Heart right ventricle (tissue), 16 donors: ENCODE measurements at places on chromosomes 5 and 9. TPM values are rescaled to one million over a fixed set of nuclear protein-coding genes. Genes with fewer than 3 reads are reported as not detected.

GRCh38 chr9:22052376-22052945 is 43.4 kb upstream of the CDKN2B start:
- no peak for DNase-seq

DNA sequence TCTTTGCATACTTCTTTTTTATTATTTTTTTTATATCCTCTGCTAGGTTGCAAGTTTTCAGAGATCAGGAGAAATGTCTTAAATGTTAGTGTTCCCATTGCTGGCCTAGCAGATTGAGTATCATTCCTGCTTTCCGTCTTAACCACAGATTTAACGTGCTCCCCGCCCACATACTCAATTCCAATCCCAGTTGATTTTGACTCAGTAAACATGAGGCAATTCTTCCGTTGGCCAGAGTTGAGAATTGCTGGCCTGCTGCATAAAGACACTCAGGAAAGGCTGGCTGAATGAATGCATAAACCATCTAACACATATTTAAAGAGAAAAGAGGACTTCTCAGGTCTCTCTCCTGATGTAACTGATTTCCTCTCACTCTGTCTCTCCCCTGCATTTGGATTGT is 46.8 kb upstream of the PLPP6 start:
- DNase-seq = no peak

DNA sequence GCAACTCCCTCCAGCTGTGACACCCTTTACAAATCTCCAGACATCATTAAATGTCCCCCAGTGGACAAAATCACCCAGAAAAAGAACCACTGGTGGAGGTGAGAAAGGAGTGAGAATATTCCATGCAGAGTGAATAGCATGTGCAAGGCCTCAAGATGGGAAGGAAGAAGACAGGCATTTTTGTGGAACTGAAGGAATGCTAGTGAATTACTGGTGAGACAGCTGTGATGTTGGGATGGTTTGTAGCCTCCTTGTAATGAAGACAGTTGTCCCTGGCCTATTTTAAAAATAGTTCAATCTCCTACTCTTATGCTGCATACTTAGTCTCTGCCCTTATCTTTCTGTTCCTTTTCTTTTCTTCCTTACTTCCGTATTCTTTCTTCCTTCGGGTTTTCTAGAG is 124.9 kb upstream of the RPS23 start:
- no peak for DNase-seq

The SMIM33 gene
- not detected for polyA plus RNA-seq

The AQP3 gene
- polyA plus RNA-seq = 9.2 TPM

The SELENOP gene
- polyA plus RNA-seq = 45.9 TPM

The MARCOL gene
- not detected for polyA plus RNA-seq

DNA sequence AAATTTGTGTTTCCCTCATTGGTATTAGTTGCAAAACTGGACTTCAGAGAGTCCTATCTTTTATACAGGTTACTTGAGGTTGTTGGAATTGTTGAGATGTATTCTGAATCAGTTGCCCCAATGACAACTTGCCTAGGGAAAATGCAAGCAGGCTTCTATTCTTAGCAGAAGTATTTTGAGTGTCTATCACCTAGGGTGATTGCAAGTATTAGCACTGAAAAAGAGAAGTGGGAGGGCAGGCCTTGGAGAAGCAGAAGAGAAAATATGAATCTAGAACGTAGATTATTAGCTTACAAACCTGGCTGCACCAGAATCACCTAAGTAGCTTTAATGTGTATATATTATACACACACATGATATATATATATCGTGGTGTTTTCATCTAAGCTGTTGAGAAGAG is 43.2 kb downstream of the ADAMTS12 start:
- DNase-seq = no peak

The TMC1 gene
- polyA plus RNA-seq = not detected

GRCh38 chr5:92942762-92943161 is 638.3 kb downstream of the NR2F1-AS1 start:
- DNase-seq = no peak

GRCh38 chr9:126093771-126094170 is 232.9 kb upstream of the MVB12B start:
- DNase-seq = no peak

DNA sequence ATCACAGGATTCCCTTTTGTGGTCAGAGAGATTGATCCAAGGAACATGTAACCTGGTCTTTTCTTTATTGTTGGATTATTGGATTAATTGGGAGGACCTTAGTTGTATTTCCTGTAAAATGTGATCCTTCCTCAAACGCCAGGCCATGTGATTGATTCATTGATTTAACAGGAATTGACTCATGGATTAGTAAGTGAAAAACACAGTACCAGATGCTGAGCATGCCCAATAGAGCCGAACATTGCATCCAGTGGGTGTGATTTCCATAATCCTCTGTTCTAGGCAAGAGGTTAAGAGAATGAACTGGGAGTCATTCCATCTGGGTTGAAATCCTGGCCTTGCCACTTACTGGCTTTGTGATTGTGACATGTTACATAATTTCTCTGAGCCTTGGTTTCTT is 522.3 kb downstream of the MAT2B start:
- no peak for DNase-seq

The INSL4 gene
- not detected for polyA plus RNA-seq

The CBY3 gene
- polyA plus RNA-seq = 0.06 TPM

The PTGR1 gene
- polyA plus RNA-seq = 10.4 TPM

DNA sequence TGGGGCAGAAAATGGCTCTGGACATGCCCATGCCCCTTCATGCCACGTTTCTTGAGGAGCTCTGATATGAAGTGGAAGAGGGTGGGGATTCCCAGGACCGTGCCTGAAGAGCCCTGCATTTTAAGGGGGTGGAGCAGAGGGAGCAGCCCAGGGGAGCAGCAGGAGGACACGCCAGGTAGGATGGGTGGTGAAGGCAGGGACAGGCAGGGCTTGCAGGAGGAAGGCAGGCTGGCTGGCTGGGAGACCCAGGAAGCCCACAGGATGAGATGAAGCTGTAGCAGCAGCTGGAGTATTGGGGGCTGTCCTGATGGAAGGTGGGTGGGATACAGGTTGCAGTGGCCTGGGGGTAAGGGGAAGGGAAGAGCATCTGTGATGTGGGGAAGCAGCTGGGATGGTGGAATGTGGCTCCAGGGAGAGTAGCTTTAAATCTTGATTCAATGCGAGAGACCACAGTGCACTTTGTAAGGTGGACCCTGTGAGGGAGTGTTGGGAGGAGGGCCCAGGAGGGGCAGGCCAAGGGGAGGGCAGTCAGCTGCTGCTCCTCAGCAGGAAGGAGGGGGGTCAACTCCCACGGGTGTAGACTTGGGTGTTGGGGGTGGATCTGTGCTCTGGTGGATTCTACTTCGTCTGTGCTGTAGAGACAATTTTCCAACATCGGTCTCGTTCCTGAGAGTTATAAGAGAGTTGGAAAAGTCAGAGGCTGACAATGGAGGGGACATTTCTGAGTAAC is 242.6 kb upstream of the IRX4 start:
- no peak for DNase-seq

DNA sequence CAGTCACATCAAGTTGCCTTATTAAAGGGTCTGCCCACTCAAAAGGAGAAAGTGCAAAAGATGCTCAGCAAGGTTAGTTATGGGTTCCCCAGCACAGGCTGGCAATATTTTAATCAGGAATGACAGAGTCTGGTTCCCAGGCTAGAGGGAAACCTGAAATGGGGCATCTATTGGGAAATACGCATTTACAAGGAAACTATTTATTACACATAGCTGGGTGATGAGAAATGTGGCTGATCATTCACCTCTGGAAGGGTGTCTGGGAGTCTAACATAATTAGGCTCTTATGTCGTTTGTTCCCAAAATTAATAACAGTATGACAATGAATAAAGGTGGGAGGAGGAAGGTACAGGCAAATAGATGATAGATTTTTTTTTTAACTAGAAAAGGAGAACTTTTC is 314.7 kb downstream of the ENC1 start:
- DNase-seq = no peak

The WDR31 gene
- polyA plus RNA-seq = 7.9 TPM

The TPRN gene
- 12.0 TPM for polyA plus RNA-seq
